ENCODE measurements at places on chromosomes 7 and 10.

DNA sequence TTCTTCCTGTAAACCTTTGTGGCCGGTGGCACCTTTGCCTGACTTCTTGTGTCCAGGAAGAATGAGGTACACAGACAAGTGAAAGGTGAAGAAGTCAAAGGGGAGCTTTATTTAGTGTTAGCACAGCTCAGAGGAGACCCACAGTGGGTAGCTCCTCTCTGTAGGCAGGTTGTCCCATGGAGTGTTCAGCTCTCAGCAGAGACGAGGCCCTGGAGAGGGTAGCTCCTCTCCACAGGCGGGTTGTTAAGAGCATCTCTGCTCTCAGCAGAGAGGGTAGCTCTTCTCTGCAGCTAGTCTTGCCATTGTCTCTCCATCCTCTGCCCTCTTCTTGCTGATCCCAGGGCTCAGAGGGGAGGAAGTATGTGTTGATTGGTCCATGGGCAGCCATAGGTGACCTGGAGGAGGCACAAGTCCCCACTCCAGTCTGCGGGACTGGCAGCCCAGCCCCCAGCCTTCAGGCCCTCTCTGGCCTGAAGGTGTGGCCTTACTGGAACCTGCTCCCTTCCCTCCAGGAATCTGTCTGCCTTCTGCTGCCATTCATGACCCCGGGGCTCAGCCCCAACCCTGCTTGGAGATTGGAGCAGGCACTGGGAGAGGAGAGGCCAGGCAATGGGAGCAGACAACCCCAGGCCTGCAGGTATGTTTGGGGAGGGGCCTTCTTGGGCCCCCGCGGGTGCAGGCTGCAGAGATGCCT is 24.5 kb downstream of the HHEX start:
- no peak for DNase-seq

- DNase-seq: no peak
Measured at GRCh38 chr7:112937651-112938415, 147.6 kb upstream of the TMEM168 start.

GRCh38 chr7:80330434-80330833 is 181.4 kb downstream of the GNAT3 start:
- DNase-seq: no peak

- no peak for DNase-seq
Measured at GRCh38 chr10:63464402-63465292, 1.1 kb downstream of the JMJD1C start.

DNA sequence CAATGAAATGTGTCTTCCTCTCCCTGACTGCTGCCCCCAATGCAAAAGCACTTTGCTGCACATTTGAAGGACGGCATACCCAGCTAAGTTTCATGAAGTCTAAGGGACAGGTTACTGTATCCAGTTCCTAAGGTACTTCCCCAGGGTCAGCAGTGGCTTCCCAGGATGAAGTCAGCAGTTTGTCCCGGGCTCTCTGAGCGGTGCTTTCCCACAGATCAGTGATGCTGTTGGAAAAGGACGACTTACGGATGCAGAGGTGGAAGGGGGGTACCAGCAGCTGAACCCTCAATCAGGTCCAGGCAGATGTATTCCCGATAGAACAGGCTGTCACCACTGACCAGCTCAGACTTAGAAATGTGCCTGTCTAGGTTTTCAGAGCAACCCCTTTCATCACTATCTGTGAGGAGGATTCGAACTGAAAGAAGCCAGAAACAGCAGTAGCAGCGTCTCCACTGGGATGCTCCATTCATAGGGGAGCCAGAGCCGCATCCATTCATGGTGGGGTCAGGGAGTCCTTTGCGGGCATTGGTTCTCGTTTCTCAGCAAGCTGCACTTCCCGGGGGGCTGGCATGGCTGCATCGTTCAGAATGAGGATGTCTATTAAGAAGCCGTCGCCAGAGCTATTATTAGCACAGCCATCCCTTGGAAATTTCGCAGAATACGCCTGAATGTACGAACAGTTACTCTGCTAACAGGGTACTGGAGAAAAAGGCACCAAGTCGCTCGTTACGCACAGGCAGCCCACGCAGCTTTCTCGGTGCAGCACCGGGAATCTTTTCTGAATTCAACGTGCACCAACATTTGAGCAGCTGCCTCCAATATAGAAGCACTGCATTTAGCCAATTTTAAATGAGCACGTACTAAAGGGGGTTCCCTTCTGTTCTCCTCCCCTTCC is 303.7 kb downstream of the PRPF18 start:
- DNase-seq: no peak

- DNase-seq: no peak
Measured at GRCh38 chr7:46357290-46357689, 436.2 kb upstream of the IGFBP3 start.

- no peak for DNase-seq
Measured at GRCh38 chr7:139823959-139824521, 5.0 kb upstream of the TBXAS1 start.

GRCh38 chr7:128821724-128822123 is 8.5 kb upstream of the FLNC start:
- no peak for DNase-seq
